ENCODE measurements at places on chromosomes 6 and 20.

- DNase-seq: no peak
Measured at GRCh38 chr20:38747495-38748096, 664 bp upstream of the ACTR5 start.

DNA sequence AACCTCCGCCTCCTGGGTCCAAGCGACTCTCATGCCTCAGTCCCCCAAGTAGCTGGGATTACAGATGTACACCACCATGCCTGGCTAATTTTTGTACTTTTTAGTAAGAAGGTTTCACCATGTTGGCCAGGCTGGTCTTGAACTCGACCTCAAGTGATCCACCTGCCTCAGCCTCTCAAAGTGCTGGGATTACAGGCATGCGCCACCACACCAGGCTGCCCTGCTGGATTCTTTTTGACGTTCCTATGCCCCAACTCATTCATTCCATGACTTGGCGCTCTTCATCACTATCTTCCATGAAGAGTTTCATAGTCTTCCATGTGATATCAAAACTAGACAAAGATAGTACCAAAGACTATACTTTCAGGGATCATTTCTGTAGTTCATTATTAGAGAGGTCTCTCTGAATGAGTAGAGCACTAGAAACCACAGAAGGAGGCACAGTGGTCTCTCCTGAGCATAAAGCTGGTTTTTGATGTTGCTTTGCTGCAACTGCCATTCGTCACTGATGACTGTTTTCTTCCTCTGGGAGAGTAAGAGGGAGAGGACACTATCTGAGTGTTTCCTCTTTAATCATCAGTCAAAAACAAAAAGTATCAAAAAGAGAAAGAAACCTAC is 23.5 kb downstream of the DNAAF9 start:
- DNase-seq: no peak

GRCh38 chr6:137487181-137487868 is 6.9 kb downstream of the OLIG3 start:
- DNase-seq: peak; percentile 6

DNA sequence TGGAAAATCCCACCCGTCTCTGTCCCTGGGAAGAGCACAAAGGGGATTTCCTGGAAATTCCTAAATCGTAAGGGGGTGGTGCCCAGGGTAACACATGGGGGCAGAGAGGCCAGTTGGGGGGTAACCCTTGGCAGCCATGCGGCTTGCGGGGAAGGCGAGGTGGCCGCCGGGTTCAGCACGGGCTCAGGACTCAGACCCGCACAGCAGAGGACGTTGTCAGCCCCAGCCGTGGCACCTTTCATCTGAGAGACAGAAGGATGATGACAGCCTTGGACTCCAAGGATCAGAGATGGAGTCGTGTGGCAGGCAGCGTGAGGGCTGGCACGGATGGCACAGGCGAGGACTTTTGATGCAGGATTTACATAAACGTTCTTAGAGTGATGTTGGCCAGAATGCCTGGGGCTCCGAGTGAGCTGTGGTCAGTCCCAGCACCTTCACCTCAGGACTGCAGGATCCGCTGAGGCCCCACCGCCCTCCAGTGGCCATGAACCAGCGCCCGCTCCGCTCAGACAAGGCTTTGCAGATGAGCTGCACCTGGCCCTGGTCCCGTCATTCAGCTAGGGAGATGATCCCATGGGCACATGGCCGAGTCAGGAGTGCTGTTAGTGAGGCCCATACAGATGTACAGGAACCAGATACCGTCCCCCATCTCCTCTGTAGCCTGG is 190.3 kb downstream of the TAF4 start:
- DNase-seq: no peak

DNA sequence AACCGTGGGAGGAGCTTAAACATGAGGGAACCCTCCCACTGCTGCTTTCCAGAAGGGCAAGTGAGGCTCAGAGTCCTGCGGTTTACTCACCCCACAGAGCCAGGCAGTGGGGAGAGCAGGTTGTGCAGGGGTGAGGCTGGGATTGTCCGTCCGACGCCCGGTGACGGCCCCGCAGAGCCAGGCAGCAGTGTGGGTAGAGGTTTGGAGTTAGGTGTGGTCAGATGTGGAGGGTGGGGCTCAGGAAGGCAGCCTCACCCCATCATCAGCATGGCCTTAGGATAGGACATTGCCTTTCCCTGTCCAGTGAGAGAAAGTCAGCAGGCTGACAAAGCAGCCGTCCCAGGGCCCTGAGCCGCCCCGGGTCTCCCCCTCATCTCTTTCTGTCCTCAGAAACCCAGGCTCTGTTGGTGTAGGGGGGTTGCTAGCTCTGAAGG is 234.6 kb downstream of the DLL1 start:
- no peak for DNase-seq

GRCh38 chr6:158188591-158188990 is 20.4 kb downstream of the GTF2H5 start:
- no peak for DNase-seq

DNA sequence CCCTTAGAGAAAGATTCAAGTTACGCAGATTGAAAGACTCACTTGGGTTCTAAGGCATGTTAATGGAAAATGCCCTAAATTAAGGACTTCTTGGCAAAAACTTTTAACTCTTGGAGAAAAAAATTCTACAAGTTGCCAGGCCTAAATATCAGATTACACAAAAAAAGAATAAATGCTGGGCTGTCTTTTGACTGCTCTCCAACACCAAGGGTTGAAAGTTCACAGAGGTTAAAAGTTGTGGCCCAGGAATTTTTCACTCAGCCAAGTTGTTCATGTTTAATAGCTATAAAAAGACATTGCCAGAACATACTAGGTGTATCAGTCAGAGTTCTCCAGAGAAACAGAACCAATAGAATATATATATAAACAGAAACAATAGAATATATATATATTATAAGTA is 268.4 kb upstream of the PRND start:
- no peak for DNase-seq

GRCh38 chr6:45880676-45881075 is 135.0 kb downstream of the CLIC5 start:
- no peak for DNase-seq

- DNase-seq: no peak
Measured at GRCh38 chr20:47063407-47063806, 168.8 kb downstream of the EYA2 start.

- no peak for DNase-seq
Measured at GRCh38 chr6:167778497-167779128, 48.1 kb upstream of the AFDN start.

DNA sequence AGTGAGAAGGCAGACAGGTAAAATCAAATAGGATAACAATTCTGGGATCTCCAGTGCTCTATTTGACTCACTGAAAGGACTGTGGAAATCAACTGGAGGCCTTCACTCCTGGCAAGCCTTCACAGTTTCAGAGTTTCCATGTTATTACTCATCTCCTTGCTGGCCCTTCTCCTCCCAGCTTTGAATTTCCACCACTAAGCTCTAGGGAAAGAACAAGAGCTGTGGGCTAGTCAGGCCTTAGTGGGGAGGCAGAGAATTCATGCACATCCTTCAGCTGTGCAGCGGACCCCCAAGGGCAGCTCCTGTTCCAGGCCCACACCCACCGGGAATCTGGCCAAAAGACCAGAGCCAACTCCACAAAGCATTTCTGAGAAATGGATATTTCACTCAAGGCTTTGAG is 26.0 kb downstream of the MYLIP start:
- no peak for DNase-seq

- DNase-seq: no peak
Measured at GRCh38 chr6:56314683-56315523, 67.5 kb upstream of the COL21A1 start.

DNA sequence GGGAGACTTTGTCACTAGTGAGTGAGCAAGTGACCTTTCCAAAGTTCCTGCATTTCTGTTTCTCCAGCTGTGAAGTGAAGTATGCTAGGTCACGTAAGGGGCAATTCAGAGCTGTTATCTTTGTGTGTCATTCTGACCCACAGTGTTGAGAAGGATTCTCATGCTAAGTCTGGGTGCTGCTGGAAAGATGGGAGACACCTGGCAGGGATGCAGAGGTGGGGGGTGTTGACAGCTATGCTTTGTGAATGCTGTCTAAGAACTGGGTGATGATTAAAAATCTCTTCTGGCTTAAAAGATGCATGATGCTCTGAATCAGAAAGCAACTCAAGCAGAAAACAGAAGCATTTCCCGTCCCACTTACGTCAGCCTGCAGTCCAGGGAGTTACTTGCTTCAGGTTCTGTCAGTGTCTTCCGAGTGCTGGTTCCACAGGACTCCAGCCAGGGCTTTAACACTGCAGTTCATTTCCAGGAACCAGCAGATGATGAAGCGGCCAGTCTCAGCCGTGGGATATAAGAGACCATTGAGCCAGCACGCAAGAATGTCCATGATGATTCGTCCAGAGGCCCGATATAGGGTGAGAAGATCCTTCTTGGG is 30.9 kb upstream of the ASXL1 start:
- no peak for DNase-seq

DNA sequence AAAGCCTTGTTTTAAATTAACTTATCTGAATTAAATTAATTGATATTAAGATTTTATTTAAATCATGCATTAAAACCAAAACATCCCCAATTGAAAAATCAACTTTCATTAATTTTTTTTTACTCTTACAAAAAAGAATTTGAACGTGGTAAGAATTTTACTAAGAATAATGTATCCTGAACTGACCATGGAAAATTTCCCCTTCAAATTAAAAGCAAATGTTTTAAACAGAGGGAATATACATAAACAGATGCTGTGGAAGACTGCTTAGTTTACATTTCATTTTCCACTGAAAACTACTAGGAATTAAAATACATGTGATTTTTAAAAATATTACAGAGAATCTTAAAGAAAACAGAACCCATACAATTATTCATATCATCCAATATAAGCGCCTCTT is 2.3 kb downstream of the RNF24 start:
- no peak for DNase-seq

DNA sequence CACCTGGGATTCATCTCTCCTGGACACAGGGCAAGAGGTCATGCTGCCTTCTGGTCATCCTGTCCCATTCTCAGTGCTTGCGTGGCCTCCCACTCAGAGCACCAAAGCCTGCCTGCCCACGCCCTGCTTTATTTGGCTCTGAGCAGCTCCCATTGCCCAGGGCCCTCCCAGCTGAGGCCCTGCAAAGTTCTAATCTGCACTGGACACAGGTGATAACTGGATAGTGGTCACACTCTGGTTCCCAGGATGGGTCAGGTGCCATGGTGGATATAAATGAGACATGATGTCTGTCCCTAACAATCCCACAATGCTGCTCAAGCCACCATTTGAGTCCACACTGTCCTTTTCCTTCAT is 39.5 kb downstream of the CPXM1 start:
- no peak for DNase-seq

GRCh38 chr6:122789182-122790027 is at the start of gene SMPDL3A:
Gene SMPDL3A, plus strand, starts transcription at chr6:122789258. Its CDS starts 89 bp downstream, at chr6:122789347.
- DNase-seq: no peak

DNA sequence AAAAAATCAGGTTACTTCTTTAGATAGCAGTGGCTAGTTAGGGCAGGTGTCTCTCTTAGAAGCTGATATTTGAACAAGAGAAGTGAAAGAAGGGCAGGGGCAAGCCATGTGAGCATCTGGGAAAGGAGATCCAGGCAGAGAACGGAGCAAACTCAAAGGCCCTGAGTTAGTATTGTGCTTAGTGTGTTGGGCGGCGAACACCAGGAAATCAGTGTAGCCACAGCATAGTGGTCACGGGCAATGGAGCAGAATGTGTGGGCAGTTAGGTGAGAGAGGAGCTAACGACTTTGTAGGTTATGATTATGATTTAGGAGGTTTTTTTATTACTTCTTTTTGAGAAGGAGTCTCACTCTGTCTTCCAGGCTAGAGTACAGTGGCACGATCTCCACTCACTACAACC is 229.3 kb downstream of the TMEM242 start:
- no peak for DNase-seq

DNA sequence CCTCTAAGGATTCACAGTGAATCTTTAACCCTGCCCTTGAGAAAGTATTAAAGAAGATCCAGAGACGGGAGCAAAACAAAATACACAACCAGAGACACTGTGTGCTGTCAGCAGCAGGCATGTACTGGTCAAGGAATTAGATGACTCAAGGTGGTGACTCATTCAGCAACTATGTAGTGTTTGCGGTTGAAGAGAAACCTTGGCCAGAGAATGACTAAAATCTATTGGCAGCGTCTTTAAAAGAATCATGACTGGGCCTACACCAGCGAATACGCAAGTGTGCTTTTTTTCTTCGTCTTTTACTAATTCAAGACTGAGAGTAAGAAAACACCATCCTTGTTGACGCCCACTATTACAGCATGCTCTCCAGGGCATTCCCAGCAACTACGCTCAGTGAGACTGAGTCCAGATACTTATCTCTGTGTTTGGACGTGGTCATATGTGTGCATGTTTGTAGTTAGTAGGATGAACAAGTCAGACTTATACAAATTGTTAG is 72.4 kb upstream of the BACH2 start:
- peak; percentile 24 for DNase-seq

DNA sequence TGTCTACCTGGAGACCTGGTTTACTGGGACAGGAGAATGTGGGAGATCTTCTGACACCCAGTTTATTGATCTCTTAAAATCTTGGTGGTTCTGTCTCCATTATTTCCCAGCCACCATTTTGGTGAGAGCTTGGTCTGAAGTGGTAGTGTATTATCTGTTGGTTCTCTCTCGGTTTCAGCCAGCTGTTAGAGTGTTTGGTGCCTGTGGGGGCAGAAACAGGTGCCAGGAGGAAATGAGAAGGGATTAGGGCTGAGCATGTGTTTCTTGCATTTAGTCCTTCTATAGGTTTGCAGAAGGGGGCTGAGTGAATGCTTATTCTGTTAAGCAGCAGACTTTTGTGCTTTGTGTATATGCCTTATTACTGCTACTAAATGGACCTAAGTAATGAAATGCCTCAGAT is 9.6 kb downstream of the JARID2 start:
- no peak for DNase-seq

DNA sequence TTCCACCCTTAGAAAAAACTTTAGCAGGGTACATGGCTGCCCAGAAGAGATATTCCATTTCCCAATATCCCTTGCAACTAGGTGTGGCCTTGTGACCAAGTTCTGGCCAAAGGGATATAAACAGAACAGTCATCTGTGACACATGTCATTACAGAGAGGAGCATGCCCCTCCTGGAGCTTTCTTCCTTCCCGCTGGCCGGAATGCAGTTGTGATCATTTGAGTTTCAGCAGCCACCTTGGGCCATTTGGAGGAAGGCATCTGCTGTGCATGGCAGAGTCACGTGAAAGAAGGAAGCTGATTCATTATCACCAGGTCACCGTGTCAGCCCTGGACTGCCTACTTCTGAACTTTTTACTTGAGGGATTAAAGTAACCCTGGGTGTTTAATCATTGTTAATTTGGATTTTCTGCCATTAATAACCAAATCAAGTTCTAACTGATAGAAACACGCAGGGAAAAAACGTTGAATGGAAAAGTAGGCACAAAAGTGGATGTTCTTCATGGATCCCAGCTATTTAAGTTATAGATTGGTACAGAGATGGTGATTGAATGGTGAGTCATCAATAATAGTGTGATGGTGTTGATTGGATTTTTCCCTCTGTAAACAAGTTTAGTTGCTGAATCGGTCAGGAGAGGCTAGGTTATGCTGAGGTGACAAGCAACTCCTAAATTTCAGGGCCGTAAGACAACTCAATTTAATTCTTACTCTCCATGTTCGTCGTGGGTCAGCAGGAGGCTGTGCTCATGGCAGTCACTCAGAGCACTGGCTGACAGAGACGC is 80.7 kb upstream of the CCDC167 start:
- no peak for DNase-seq

- DNase-seq: no peak
Measured at GRCh38 chr6:7180751-7181150, 73.0 kb downstream of the RREB1 start.

- DNase-seq: no peak
Measured at GRCh38 chr6:112296122-112296521, 41.8 kb upstream of the LAMA4 start.

All from CD4-positive, alpha-beta T cell treated with Interleukin-17A for 4 hours (primary cell).